Upper lobe of left lung (tissue), 6 donors: ENCODE measurements at places on chromosomes 7 and 10. TPM values are rescaled to one million over a fixed set of nuclear protein-coding genes. Genes with fewer than 3 reads are reported as not detected.

The AKR1C2 gene
- total RNA-seq, result 7.3 TPM

The ZCCHC24 gene
- total RNA-seq, result 29.8 TPM

The GPC2 gene
- 1.0 TPM for total RNA-seq

The ATP6V0A4 gene
- 1.9 TPM for total RNA-seq

The FFAR4 gene
- total RNA-seq, result 6.7 TPM

DNA sequence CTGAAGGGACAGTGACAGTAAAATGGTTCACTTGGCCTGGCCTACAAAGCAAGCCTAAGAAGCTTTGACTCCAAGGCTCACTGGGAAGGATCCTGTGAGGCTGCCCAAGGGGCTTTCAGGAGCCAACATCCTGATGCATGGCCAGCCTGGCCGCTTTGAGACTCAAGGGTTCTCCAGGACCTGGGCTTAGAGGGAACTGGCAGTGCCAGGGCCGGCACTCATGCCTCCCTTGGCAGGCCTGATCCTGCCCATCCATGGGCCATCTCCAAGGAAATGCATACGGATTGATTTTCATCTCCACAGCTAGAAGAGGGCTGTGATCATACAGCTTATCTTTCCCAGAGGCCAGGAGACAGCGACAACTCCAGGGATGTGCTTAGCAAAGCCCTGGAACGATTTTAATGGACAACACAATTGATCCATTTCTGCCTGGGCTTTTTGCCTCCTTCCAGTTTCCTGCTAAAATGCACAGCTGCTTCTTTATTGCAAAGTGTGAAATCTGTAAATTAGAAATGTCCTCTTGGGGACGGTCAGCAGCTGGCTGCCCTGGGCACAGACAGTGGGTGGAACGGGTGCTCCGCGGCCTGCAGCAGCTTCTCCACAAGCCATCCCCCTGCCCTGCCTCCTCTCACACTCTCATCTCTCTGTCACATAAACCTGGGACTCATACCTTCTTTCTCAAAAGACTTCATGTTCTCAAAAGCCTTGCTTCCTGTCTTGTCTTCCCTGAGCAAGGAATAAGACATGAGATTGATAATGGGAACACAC is 288.5 kb downstream of the GRID1 start:
- no peak for DNase-seq
- no peak overlapping the region for H3K27ac ChIP-seq
- H3K27me3 ChIP-seq, result no peaks in the 10 kb centered on the region
- H3K36me3 ChIP-seq, result no peaks in the 10 kb centered on the region
- no peak overlapping the region for H3K4me3 ChIP-seq

DNA sequence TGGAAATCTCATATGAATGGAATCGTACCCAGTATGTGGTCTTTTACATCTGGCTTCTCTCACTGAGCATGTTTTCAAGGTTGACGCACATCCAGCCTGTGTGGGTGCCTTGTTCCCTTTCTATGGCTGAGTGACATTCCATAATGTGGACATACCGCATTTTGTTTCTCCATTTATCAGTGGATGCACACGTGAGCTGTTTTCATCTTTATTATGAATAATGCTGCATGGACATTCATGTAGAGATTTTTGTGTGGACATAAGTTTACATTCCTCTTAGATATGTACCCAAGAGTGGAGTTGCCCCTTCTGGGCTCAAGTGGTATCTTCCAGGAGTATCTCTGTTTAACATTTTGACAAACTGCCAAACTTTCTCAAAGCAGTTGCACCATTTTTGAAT is 1.3 kb upstream of the SCART1 start:
- H3K27ac ChIP-seq, result no peak overlapping the region
- no peaks in the 10 kb centered on the region for H3K27me3 ChIP-seq
- H3K36me3 ChIP-seq, result no peaks in the 10 kb centered on the region
- no peak overlapping the region for H3K4me3 ChIP-seq

GRCh38 chr7:153354071-153354470 is 594.5 kb downstream of the ACTR3B start:
- no peak overlapping the region for H3K4me3 ChIP-seq
- H3K27ac ChIP-seq, result no peak overlapping the region
- H3K36me3 ChIP-seq, result no peaks in the 10 kb centered on the region
- H3K4me1 ChIP-seq, result no peaks in the 10 kb centered on the region

DNA sequence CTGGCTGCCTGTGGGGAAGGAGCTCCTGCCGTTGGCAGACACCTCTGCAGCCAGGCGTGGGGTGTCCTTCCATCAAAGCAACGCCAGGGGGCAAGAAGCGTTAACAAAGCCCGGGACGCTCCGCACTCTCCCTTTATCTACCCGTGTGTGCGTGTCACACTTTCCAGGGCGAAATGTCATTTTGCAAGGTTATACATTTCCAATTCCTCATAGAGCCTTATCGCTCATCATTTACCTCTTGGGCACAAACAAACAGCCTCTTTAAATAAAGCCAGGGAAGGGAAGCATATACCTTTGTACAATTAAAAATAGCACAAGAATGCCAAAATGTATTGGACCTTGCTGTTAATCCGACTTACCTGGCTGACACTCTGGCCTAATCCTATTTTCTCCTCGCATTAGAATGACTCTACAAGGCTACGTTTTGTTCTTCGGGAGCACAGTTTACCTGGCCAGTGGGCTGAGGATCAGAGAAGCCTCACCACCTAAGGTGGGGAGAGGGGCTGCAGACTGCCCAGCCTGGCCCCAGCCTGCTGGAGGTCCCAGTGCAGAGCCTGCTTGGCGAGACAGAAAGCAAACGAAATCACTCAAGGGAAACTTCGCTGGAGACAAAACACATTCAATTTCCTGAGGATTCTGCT is 77.6 kb upstream of the EN2 start:
- DNase-seq, result peak; percentile 33
- no peak overlapping the region for H3K27ac ChIP-seq
- no peaks in the 10 kb centered on the region for H3K36me3 ChIP-seq
- peaks cover 12% of the 10 kb centered on the region for H3K27me3 ChIP-seq

GRCh38 chr10:4028027-4028471 is 243.0 kb upstream of the KLF6 start:
- no peak for DNase-seq
- H3K36me3 ChIP-seq, result no peaks in the 10 kb centered on the region
- no peaks in the 10 kb centered on the region for H3K27me3 ChIP-seq

DNA sequence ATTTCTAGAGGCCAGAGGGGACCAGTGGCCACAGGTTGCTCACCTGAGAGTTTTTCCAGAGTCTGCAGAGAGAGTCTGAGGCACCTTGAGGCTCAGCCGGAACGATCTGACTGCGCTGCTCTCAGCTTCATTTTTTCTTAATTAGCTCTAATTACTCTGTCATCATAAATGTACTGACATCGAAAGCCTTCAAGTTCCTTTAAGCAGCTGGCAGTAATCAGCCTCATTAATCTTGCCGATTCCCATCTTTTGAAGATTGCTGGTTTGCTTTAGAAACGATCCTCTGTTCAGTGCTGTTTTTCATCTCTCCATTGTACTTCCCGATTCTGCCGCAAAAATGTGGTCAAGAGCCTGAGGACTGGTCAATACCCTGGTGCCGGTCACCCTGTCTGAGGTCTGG is 454.7 kb downstream of the TYW1 start:
- H3K27me3 ChIP-seq, result no peaks in the 10 kb centered on the region
- H3K27ac ChIP-seq, result no peak overlapping the region
- no peak for DNase-seq

DNA sequence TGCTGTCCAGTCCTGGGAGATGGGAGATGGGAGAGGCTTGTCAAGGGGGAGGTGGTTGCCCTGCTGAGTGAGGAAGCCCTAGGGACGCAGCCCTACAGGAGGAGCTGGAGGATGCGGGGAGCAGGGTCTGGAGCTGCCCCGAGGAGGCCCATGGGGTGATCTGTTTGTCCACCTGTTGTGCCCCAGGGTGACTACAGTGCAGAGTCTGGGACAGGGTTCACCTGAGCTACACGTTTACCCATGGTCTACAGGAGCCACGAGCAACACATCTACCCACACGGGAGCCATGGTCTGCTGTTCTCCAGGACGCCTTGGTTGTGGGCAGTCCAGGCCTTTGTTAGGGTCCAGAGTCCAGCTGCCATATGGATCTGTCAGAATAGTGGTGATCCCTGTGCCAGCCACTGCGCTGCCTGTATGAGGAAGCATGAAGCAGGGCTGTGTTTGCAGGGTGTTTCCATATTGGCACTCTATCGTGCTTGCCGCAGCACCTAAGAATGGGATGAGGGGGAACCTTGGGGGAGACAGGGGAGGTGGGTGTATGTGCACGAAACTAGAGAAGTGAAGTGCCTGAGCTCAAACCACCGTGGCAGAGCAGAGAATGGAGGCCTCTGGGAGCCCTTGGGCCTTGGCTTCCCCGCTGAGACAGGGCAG is 23.7 kb downstream of the ZNF775 start:
- no peak for DNase-seq
- H3K4me3 ChIP-seq, result no peak overlapping the region
- no peaks in the 10 kb centered on the region for H3K27me3 ChIP-seq
- H3K4me1 ChIP-seq, result peaks cover 27% of the 10 kb centered on the region
- H3K36me3 ChIP-seq, result no peaks in the 10 kb centered on the region

GRCh38 chr10:102327002-102327401 is 68.5 kb upstream of the NFKB2 start:
- no peaks in the 10 kb centered on the region for H3K27me3 ChIP-seq
- no peak overlapping the region for H3K27ac ChIP-seq
- peaks cover 11% of the 10 kb centered on the region for H3K4me1 ChIP-seq

- no peaks in the 10 kb centered on the region for H3K27me3 ChIP-seq
- no peak overlapping the region for H3K27ac ChIP-seq
- no peak for DNase-seq
- no peaks in the 10 kb centered on the region for H3K36me3 ChIP-seq
- no peak overlapping the region for H3K4me3 ChIP-seq
Measured at GRCh38 chr10:106534441-106534840, 630.1 kb downstream of the SORCS1 start.

DNA sequence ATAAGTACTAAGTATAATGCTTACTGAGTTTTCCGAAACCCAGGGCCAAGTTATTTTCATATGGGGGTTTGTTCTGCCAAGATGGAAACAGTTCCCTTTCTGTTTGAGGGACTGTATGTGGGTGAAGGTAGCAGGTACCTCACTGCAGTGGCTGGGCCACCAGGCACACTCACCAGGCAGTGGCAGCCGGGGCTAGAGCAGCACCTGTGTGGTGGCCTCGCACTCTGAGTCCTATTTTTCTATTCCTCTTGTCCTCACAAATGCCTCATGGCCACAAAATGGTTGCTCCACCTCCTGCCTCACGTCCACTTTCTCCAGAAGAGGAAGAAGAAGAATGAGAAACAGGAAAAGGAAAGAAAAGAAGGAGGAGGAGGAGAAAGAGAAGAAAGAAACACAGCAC is 167.3 kb upstream of the SHH start:
- no peak overlapping the region for H3K27ac ChIP-seq
- H3K27me3 ChIP-seq, result no peaks in the 10 kb centered on the region
- no peak for DNase-seq
- H3K4me3 ChIP-seq, result no peak overlapping the region

GRCh38 chr10:31476088-31476487 is 157.1 kb downstream of the ZEB1 start:
- H3K36me3 ChIP-seq, result no peaks in the 10 kb centered on the region
- H3K27ac ChIP-seq, result no peak overlapping the region
- no peaks in the 10 kb centered on the region for H3K4me1 ChIP-seq
- no peak for DNase-seq
- no peak overlapping the region for H3K4me3 ChIP-seq

DNA sequence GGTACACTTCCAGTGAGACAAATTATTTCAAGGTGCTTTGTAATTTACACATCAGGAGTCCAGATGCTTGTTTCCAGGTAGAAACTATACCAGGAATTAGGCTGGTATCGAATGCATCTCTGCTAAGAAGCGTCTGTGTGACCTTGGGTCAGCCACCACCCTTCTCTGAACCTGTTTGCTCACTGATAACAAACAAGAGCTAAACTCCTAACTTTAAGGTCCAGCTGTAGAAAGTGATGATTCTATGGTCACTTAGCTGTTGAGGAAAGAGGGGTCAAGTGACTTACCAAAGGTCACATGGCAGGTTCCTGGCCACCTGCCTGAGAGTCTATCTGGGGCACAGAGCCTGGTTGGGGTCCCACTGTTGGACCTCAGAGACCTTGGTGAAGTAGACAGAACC is 95.4 kb downstream of the HIF1AN start:
- no peaks in the 10 kb centered on the region for H3K4me1 ChIP-seq
- DNase-seq, result no peak
- no peak overlapping the region for H3K4me3 ChIP-seq
- H3K27ac ChIP-seq, result no peak overlapping the region

DNA sequence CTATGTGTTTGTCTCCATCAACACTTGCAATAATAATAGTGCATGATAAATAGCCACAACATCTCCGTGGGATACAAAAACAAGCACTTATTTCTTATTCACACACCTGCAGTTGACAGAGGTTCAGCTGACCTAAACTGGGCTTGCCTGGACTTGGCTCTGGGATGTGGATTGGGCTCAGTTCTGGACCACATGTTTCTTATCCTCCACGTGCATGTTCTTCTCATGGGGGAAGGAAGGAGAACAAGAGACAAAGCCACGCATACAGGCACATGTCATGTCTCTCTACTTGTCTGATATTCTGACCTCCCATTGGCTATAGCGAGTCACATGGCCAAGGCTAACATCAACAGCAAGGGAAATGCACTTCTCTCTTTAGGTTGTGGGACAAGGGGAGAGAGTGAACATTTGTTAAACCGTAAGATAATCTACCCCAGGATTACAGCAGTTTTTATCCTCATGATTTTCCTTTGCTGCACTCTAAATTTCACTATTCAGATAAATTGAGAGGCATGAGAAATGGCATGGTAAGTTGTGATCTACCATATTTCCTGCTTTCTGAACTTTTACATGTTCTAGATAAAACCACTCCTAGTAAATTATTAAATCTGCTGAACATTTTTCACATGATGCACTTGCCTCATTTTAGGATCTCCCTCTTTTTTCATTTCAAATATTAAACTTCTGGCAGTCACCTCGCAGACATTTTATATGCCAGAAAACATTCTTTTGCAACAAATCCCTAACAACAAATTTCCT is 33.7 kb downstream of the CFAP58 start:
- H3K27me3 ChIP-seq, result no peaks in the 10 kb centered on the region
- DNase-seq, result no peak
- no peaks in the 10 kb centered on the region for H3K36me3 ChIP-seq
- no peak overlapping the region for H3K27ac ChIP-seq

GRCh38 chr7:105971845-105972244 is 8.8 kb downstream of the CDHR3 start:
- H3K4me3 ChIP-seq, result no peak overlapping the region
- no peak overlapping the region for H3K27ac ChIP-seq
- no peaks in the 10 kb centered on the region for H3K4me1 ChIP-seq
- no peak for DNase-seq
